ENCODE measurements at places on chromosomes 5 and 9.
A peak's percentile ranks its signal among the peaks of the same experiment; 100 is the strongest.

DNA sequence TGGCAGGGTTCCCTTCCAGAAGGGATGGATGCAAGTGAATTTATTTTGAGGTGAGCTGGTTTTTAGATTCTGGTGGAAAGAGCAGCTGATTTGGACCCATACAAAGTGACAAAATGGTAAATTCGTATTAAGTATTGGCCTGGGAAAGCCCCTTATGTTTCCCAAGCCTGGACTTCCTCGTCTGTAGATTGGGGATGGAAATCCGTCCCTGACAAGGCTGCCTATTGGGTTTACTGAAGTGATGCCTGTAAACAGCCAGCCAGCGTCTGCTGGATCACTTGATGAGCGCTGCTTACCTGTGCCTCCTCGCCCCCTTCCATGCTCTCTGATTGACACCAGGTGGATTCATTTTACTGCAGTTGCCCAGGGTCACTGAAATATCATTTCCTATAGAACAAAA lies 233.8 kb downstream of the GADD45G start:
- DNase-seq, result no peak

- DNase-seq, result no peak
Observed at GRCh38 chr9:119175581-119175980, 193.7 kb downstream of the BRINP1 start.

GRCh38 chr5:101112645-101113044 lies 209.6 kb upstream of the ST8SIA4 start:
- DNase-seq, result no peak

DNA sequence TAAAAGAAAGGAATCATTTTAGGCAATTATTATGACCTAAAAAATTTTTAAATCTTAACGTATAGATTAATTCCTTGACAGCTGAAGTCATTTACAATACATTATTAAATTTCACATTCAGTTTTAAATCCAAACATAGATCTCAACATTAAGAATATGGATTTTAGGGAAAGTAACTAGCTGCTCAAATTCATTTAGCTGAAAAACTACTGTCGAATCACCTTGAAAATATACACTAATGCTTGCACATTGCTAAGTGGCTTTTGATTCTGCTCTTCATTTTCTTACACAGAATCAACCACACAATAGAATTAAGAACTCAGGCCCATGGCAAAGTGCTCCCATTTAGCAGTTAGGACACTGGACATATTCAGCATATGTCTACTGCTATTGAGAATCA lies 454.2 kb downstream of the RAB3C start:
- peak; percentile 36 for DNase-seq

- no peak for DNase-seq
Observed at GRCh38 chr5:18551716-18552115, 917.5 kb downstream of the TAF11L14 start.

- no peak for DNase-seq
Observed at GRCh38 chr9:95620314-95620713, 103.5 kb upstream of the PTCH1 start.

GRCh38 chr5:74030821-74031220 lies 404.8 kb downstream of the ARHGEF28 start:
- DNase-seq, result no peak

- no peak for DNase-seq
Observed at GRCh38 chr9:87588339-87588738, 90.7 kb downstream of the DAPK1 start.

DNA sequence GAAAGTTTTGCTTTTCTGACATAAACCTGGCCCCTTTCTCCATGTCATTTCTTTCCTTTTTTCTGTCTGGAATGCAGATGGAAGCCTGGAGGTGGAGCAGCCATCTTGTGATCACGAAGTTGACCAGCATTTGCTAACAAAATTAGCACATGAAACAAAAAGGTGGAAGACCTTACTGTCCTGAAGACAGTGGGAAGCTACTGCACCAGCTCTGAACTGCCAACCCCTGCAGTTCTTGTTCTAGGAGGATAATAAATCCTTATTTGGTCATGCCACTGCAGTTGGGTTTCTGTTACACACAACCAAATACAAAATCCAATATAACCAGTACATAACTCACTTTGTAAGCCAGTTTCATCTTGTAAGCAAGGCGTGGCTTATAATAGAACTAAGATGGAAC lies 249.4 kb upstream of the TBCA start:
- DNase-seq, result peak; percentile 2

- no peak for DNase-seq
Observed at GRCh38 chr5:1294835-1295649, at the start of gene TERT. Gene TERT, minus strand, starts transcription at chr5:1295068. Its CDS starts 79 bp downstream, at chr5:1294989.

- DNase-seq, result peak; percentile 24
Observed at GRCh38 chr9:97557606-97558095, 56.2 kb downstream of the TMOD1 start.

DNA sequence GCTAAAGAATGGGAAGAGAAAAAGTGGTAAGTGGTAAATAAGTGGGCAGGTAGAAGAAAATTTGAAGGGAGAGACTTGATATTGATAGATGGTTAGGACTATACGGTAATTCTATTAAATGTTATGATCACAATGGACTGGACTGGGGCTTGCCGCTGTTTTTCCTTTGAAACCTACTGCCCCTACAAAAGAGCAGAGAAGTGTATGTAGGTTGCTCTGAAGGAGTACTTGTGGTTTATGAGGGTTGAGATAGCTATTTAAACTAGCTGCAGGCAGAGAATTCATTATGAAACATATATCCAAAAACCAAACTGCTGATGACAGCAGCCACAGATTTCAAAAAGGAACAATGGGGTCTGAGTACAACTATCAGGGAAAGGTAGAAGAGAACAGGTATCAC lies 16.8 kb upstream of the HK3 start:
- DNase-seq, result no peak
